ENCODE measurements at places on chromosomes 5 and 9. TPM values are rescaled to one million over a fixed set of nuclear protein-coding genes. Genes with fewer than 3 reads are reported as not detected.
A peak's percentile ranks its signal among the peaks of the same experiment; 100 is the strongest.

DNA sequence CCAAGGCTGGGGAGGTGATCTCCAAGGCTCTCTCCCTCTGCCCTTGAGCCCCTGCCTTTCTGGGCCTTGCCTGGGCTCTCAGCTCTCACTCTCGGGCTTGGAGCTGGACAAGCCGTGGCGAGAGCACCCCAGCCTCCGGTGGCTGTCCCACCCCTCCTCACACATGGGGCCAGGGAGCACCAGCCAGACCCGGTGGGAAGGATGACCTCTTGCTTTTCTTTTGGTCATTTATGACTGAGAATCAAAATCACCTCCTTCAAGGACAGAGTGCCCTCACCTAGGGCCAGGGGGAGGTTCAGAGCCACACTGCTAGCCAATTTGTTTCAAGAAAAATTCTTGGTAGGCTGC lies 14.1 kb downstream of the TCF7 start:
- no peak for DNase-seq

DNA sequence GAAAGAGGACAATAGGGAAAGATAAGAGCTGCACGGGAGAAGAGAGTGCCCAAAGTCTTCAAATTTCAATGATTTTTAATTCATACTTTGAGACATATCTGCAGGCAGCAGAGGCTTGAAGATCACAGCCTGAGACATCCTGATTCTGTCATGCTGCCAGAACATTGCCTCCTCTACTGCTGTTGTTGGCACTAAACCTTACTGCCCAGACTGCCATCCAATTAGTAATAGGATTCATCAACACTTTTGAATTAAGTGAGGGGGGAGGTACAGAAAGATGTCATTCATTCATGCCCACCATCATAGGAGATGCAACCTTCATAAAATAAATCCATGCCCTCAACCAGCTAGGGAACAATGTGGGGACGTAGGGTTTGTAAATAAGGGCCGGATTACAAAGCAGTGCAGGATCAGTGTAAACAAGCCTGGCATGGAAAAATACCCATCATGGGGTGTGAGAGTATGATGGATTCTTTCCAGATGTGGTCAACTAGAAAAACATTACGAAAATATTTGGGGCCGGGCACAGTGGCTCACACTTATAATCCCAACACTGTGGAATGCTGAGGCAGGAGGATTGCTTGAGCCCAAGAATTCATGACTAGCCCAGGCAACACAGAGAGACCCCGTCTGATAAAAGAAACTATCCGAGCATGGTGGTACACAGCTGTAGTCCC lies 122.1 kb upstream of the DAPK1 start:
- DNase-seq: no peak

GRCh38 chr5:141518618-141519015 lies 29.7 kb downstream of the PCDHGC5 start:
- no peak for DNase-seq

DNA sequence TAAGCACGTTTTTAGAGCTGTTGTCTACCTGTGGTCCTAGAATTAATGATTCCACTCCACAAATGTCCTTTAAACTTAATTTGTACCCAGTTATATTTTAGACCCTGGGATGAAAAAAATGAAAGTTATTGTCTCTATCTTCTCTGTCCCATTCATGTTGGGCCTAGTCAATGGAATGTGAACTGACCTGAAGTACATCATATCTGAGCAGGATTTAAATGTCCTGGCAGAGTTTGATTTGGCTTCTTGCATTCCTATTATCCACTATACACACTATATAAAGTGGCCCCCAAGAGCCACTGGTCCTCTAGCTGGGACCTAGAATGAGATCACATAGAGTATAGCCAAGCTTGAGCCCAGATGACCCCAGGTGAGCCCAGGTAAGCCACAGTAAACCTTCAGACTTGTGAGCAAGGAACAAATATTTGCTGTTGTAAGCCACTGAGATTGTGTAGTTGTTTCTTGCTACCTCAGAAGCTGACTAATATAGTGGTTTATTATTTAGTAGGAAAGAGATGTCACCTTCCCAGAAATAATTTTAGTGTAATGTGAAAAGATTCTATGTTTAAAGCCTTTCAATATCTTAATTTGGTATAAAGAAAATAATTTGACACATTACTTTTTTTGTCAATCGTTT lies 37.1 kb upstream of the C6 start:
- DNase-seq: no peak

GRCh38 chr5:160269017-160269416 lies 39.7 kb downstream of the FABP6 start:
- peak; percentile 94 for DNase-seq

DNA sequence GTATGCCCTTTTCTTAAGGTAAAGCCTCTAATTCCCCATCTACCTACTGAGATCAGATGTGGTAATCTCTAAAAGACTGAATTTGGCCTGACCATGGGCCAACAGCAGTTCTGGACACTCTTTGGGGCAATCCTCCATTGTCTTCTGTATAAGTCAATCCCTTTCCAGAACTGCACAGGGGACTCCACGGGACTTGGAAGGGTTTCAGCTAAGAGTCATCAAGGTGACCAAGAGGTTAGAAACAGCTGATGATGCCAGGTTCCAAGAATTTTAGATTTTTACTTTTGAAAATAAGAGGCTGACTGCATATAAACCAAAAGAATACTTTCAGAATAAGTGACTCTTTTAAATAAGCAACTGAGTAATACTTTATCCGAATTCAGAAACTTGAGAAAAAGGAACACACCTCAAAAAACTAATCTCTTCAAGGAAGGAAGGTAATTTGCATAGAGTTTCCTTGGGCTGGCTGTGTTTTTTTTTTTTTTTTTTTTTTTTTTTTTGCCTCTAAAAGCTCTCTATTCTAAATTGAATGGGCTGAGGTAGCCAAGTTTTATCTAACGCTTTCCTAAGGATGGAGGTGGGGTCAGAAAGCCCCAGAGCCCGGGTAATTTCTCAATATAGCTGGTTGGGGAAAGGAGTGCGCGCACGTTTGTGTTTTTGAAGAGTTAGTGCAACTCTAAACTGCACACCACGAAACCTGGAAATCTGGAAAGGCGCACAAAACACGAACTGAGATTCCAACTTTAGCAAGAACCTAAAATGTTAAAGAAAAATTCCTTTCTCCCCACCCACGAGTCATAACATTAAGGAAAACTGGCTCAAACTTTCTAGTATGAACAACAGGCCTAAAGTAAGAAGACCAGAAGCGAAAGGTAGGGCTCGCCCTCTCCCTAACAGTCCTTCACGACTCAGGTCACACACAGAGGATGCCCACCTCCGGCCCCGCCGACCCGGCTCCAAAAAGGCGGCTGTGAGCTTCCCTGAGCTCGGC lies 1.3 kb downstream of the VCP start:
- DNase-seq: peak; percentile 52

GRCh38 chr5:32273821-32274220 lies 38.9 kb downstream of the MTMR12 start:
- no peak for DNase-seq

GRCh38 chr5:74337984-74338310 lies 302.6 kb downstream of the ENC1 start:
- DNase-seq: no peak

DNA sequence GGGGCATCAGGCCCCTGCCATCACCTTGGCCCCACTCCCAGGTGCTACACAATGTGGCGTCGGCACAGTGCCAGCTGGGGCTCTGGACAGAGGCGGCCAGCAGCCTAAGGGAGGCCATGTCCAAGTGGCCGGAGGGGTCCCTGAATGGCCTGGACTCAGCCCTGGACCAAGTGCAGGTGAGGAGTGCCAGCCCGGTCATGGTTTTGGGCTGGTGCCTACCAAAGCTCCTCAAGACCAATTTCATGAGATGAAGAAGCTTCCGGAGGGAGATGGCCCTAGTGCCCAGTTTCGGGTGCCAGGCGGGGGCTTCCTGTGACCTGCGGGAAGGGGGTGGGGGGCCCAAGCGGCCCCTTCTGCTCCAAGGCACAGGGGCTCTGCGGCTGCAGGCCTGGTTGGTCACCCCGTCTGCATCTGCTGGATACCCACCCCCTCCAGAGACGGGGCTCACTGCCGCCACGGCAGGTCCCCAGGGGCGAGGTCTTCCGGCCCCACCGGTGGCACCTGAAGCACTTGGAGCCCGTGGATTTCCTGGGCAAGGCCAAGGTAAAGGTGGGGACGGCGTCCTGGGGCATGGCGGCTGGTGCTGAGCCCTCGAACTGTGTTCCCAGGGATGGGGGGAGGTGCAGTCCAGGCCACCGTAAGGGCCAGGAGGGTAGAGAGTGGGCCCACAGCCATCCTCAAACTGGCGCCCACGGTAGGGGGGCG lies 5.8 kb downstream of the NOXA1 start:
- DNase-seq: no peak

DNA sequence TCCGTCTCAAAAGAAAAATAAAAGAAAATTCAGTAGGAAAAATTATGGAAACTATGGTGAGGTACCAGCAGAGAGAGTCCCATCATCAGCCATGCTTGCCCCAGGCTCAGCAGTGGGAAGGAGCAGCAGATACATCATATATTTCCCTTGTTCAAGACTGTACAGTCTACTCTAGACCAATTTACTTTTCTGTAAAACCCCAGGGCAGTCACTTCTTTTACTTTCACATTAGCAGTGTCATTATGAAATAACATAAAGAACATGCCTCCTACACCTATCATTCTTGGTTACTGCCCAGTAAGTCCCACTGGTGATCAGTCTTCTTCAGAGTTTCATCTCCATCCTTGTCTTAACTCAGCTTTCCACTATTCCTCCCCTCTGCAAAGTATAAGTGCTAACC lies 1145.0 kb downstream of the MAT2B start:
- DNase-seq: no peak

GRCh38 chr5:1820381-1820780 lies 19.2 kb downstream of the NDUFS6 start:
- no peak for DNase-seq

DNA sequence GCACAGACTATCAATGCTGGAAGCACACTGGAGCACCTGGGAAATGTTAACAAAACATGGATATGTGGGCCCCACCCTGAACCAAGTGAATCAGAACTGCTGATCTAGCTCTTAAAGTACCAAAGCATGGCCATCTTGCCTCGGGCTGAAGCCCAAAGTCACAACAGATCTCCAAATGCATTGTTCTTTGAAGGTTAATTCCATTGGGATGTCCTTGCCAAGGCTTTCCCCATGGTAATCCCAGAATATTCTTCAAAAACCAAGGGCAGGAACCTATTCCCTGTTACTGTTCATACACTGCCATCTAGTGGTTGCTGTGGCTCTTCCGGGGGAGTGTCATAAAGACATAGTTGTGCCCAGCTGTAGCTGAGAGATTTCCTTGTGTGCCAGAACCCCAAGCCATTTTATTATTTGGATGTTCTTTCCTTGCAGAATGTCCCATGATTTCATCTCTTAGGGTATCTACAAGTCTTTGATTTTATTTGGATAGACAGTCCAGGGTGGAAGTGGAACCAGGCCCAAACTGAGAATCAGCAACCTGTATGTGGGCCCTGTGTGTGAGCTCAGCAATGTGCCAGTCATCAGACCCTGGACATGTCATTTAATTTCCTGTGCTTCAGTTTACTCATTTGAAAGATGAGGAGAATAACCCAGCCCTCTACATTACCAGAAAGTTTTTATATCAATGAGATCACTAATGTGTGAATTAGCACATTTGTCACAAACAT lies 290.0 kb downstream of the ACTL7B start:
- no peak for DNase-seq

GRCh38 chr5:68476854-68477253 lies 261.3 kb downstream of the PIK3R1 start:
- DNase-seq: no peak

DNA sequence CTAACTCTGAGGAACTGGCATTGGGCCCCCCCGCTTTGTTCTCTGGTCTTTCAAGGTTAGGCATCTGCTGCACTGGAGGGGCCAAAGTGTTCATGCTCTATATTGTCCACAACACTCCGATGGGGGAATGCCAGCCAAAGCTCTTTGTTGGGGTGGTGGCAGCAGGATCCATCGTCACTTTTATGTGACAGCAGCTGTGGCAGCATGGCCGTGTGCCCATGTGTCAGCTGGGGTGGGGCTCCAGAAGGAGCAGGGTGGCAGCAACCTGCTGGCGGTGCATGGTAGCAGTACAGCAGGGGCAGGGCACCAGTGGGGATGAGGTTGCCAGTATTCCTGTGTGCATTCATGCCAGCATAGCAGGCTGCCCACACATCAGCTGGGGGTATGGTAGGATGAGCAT lies 28.2 kb downstream of the ITGA2 start:
- no peak for DNase-seq

DNA sequence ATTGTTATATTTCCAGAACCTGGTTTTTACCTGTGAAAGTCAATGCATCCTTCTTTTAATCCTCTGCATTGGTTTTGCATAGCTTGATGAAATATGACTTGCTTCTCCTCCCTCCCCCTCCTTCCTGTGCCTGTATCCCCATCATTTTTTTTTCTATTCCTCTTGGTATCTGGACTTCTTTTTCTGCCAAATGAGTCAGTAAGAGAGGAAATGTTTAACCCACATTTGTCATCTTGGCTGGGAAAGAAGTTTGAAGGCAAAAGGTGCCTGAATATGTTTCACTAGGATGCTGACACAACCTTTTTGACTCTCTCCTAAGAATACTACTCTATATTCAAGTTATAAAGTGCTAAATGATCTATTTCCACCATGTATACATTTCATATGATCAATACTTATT lies 35.5 kb upstream of the CDKN2B start:
- no peak for DNase-seq

- DNase-seq: peak; percentile 8
These were observed 465.5 kb downstream of the DNAH5 start for GRCh38 chr5:13478831-13479465.

DNA sequence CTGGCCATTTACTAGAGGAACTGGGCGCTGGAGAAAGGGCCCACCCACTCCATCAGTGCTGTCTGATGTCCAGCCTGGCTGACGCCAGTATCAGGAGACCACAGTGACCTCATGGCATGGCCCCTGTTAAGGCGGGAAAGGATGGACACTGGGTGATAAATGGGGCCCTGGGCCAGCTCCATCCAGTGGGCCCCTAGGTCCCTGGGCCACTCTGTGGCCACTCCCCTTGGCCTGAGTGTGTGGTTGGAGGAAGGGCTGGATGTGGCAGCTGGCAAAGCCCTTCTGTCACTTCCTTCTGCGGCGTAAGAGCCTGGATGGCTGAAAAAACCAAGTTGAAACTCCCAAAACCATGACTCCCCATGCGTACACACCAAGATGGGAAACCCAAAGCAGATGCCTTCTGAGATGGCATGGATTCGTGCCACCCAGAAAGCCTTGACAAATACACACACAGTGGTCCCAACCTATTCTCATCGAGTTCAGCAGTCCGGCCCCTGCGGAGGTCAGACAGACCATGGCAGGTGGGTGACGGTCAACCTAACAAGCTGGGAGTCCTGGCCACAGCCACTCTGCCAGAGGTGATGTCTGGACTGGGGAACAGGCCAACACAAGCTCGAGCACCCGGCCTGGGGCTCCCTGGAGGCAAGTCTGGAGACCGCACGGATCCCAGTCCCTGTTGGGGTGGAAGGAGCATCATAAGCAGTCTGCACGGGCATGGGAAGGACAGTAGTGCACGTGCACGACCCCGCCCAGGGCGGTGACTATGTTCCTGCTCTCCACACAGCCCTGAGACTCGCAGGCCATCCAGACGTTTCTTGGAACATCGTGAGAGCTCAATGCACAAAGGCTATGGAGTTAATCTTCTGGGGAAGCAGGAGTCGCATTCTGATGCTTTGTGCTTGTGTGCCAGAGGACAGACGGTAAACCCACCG lies 45.2 kb upstream of the NOTCH1 start:
- peak; percentile 39 for DNase-seq

Gene SPATA31C1
- not detected for polyA plus RNA-seq

Gene GFI1B
- not detected for polyA plus RNA-seq

Gene C1QTNF3
- polyA plus RNA-seq: 0.51 TPM

Gene PLAC8L1
- not detected for polyA plus RNA-seq

Gene C5orf58
- polyA plus RNA-seq: not detected

Gene EXD3
- 5.8 TPM for polyA plus RNA-seq

Gene C7
- 141 TPM for polyA plus RNA-seq

Gene DOCK2
- polyA plus RNA-seq: 1.2 TPM

Gene GOLGA2
- 91.8 TPM for polyA plus RNA-seq

Gene HMGCR
- 6.0 TPM for polyA plus RNA-seq

Gene ADAMTS6
- polyA plus RNA-seq: 0.25 TPM

Gene BTNL3
- polyA plus RNA-seq: not detected

Measured in heart right ventricle (tissue), 16 donors.